ENCODE measurements at places on chromosomes 1 and 21.

GRCh38 chr21:33769057-33769456 is 126.8 kb downstream of the ITSN1 start:
- DNase-seq, result no peak

- no peak for DNase-seq
Observed at GRCh38 chr1:99565606-99566289, 80.2 kb upstream of the PALMD start.

- DNase-seq, result no peak
Observed at GRCh38 chr1:25568834-25569596, 25.6 kb downstream of the LDLRAP1 start.

DNA sequence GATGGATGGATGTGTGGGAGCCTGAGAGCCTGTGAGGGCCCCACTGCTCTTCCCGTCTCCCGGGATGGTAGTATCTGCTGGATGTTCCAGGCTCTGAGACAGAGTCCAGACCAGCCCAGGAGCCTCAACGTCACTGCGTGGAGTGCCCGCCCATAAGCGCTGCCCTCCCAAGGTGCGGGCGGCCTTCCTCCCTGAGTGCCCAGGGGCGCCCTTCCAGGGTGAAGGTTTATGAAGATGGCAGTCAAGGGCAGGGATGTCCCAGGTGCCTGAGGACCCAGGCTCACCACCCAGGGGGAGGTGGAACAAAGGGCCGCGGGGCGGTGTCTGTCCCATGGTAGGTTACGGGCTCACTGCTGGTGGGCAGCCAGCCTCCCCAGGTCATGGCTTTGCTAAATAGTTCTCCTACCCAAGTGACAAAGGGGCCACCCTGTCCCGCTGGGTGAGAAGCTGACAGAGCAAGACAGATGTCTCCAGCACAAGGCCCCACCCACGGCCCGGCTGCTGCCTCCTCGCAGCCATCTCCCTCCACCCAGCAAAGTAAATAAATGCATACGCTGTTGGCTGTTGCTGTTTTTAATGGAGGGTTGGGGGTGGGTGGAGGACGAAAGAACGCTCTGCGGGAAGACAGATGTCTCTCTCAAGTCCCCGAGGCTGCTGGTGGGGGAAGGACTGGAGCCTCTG is 9.0 kb upstream of the GPR153 start:
- no peak for DNase-seq

DNA sequence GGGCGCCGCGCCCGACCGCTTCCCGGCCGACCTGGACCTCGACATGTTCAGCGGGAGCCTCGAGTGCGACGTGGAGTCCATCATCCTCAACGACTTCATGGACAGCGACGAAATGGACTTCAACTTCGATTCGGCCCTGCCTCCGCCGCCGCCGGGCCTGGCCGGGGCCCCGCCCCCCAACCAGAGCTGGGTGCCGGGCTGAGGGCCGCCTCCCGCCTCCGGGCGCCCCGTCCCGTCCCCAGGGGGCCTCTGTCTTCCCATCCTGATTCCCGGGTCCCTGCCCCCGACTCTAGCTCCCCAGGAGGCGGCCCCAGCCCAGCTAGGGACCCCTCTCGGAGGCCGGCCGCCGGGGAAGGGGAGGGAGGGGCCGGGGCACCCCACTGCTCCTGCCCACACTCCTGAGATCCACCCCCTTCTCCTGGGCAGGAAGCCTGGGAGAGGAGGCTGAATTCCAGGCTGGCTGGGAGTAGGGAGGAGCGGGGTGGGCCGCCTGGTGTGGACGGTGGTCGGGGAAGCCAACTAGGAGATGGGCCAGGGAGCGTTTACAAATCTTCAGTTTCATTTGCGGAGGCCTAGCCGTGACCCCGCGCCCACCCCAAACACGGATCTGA is 21.4 kb downstream of the FOXO6 start:
- no peak for DNase-seq
